ENCODE measurements at places on chromosomes 1 and 21. TPM values are rescaled to one million over a fixed set of nuclear protein-coding genes. Genes with fewer than 3 reads are reported as not detected.

The CD1E gene
- total RNA-seq, result not detected

The RGS5 gene
- 189 TPM for total RNA-seq

The IL19 gene
- total RNA-seq, result not detected

The KLF17 gene
- total RNA-seq, result not detected

The LCE1B gene
- not detected for total RNA-seq

The CR1L gene
- total RNA-seq, result not detected

The HPCA gene
- not detected for total RNA-seq

The LAD1 gene
- total RNA-seq, result not detected

The SLAMF9 gene
- not detected for total RNA-seq

The NUDT4B gene
- total RNA-seq, result 21.8 TPM

The ARTN gene
- total RNA-seq, result not detected

The SNX7 gene
- 60.0 TPM for total RNA-seq

The LENEP gene
- total RNA-seq, result 0.56 TPM

The TMPRSS2 gene
- total RNA-seq, result not detected

The TBX19 gene
- total RNA-seq, result 0.40 TPM

The KISS1 gene
- total RNA-seq, result 0.79 TPM

The ELAPOR1 gene
- total RNA-seq, result 0.21 TPM

The ERG gene
- 58.9 TPM for total RNA-seq

The OR2T29 gene
- total RNA-seq, result not detected

The FCRL3 gene
- total RNA-seq, result not detected

The PLEKHM2 gene
- 49.8 TPM for total RNA-seq

The SPRR3 gene
- total RNA-seq, result not detected

The BRINP3 gene
- not detected for total RNA-seq

The OR14K1 gene
- total RNA-seq, result not detected

The IVL gene
- under 0.01 TPM for total RNA-seq

The LAMC1 gene
- total RNA-seq, result 428 TPM

The TRIM67 gene
- total RNA-seq, result not detected
